ENCODE measurements at places on chromosomes 11 and 22.

DNA sequence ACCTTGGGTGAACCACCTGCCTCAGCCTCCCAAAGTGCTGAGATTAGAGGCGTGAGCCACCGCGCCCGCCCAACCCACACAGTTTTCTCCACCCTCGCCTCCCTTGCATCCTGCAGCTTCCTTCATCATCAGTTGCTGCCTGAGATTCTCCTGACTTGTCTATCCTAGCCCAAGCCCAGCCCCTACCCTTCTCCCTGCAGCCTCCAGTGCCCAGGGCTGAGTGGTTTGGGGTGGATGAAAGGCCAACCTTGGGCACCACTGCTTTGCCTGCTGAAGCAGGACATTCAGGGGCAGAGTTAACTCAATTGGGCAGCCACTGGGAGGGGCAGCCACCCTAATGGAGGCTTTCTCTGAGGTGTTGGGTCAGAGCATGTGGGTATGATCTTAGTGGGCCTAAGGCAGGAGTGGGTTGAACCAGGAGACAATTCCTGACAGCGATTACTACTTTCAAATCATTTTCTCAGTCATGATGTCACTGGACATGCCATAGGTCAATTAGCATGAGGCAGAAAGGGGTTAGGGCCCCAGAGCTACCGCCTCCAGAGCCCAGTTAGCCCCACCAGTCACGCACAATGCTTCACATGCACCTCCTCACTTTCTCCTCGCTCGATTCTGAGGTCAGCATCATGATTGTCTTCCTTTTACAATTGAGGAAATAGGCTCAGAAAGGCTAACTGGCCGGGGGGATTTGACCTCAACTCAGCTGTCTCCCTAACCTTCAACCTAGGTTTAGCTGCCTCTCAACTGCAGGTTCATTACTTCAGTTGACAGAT lies 1.0 kb upstream of the FKBP2 start:
- DNase-seq = no peak

GRCh38 chr11:8963569-8964323 lies 496 bp downstream of the TMEM9B start:
- peak; percentile 76 for DNase-seq

DNA sequence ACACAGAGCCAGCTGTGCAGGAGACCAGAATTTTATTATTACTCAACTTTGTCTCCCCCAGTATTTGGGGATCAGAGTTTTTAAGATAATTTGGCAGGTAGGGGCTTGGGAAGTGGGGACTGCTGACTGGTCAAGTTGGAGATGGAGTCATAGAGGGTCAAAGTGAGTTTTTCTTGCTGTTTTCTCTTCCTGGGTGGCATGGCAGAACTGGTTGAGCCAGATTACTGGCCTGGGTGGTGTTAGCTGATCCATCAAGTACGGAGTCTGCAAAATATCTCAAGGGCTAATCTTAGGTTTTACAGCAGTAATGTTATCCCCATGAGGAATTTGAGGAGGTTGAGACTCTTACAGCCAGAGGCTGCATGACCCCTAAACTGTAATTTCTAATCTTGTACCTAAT lies 153.5 kb downstream of the OR4C45 start:
- DNase-seq = no peak

DNA sequence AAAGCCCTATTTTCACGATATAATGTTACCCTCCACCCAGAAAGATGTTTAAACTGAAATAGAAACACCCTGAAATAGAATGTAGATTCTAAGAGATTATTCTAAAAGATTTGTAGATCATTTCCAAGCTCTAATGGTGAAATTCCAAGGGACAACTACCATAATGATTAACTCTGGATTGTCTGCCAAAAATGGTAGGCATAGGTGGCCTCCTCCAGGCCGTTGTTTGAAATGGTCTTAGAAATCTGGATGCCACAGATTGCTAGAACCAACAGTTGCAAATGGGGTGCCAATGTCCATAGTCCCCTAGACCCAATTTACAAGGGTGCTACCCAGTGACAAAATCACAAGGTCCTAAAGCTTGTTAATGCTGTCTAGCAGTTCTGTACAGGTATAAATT lies 6.7 kb upstream of the SLC6A5 start:
- DNase-seq = no peak

GRCh38 chr11:20227631-20228030 lies 67.4 kb upstream of the DBX1 start:
- DNase-seq = no peak

DNA sequence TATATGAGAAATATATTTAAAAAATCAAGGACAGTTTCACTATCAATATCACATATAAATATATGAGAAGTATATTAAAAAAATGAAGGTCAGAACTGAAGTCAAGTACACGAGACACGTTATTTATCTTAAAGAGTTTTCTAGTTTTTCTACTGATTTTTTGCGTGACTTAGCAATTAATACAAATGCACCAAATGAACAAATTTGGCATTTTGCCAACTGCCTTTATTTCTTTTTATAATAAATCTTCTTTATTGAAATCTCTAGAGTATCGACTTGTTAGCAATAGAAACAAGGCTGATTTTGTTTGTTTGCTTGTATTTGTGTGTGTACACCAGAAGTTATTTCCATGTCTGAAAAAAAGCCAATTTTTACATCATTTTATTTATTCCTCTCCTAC lies 1684.7 kb upstream of the RAG2 start:
- no peak for DNase-seq

- peak; percentile 81 for DNase-seq
Observed at GRCh38 chr22:24155627-24156140, 25.6 kb upstream of the SUSD2 start.

DNA sequence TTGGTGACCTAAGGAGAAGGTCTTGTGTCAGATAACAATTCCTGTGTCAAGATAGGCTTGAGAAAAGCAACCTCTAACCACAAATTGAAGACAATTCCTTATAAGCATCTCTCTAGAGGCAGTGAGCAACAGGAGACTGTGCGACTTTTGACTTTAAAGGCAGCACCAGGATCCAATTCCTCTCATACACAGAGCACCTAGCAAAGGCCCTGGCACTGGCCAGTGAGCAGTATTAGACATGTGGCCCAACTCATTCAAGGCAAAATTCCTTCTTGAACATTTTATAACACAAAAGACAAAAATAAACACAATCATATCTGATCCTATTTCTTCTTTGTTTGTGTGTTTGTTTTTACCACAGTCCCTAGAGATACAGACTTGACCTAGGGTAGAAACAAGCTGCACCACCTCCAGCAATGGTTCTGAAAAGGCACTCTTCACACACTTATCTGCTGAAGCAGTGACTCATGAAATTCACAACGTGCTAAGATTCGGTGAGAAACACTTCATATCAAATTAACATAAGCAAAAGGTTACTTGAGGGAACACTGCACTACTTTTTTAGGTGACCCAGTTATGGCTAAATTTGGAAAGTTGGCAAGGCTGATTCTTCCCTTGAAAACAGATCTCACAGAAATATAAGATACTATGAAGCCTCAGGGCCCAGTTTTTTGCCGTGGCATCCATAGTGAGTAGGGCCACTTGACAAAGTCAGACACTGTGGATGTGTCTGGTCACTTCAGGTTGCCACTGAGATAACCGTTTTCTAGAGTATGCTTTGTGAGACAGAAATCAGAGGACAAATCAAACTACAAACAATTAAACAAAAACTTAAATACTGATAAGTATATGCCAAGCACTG lies 1018.9 kb downstream of the DLG2 start:
- DNase-seq = no peak

DNA sequence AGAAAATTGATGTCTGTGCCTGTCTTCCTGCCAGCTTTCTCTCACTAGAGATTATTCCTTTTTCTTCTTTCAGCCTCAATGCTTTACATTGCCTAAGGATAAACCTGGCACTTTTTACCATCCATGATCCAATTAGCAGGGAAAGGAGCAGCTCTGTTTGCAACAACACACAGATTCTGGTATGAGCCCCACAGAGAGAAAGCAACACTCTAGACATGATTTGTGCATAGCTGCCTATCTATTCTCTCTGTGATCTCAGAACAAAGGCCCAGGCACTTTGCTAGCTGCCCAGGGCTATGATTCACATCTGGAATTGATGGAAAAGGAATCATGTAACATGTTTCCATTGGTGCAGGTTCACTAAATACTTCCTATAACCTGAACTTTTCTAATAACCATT lies 685.0 kb downstream of the ETS1 start:
- no peak for DNase-seq

GRCh38 chr11:23540101-23540561 lies 679.9 kb upstream of the CCDC179 start:
- DNase-seq = peak; percentile 28

GRCh38 chr11:120027546-120028180 lies 110.2 kb downstream of the TRIM29 start:
- DNase-seq = no peak

- DNase-seq = no peak
Observed at GRCh38 chr11:841981-842369, 354 bp downstream of the POLR2L start.

DNA sequence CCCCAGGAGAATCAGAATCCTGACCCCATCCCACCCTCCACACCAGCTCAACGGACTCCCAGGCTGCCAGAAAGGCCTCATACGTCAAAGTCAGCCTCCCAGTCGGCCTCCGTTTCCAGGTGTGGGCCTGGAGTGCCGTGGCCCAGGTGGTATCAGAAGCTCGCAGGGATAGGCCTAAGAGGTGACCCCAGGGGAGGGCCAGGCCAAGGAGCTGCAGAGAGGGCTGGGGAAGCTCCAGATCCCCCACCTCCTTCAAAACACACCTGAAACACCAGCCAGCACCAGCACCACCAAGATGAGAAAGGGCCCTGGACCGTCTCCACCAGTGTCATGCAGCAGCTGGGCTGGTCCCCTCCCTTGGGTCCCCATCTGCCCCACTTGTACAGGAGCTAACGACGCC lies 20.3 kb downstream of the ASCL2 start:
- DNase-seq = no peak

GRCh38 chr11:117627259-117627658 lies 169.8 kb downstream of the DSCAML1 start:
- DNase-seq = no peak

- DNase-seq = no peak
Observed at GRCh38 chr22:23219822-23220484, 39.6 kb downstream of the BCR start.

GRCh38 chr11:47111318-47111804 lies 65.3 kb downstream of the ARFGAP2 start:
- no peak for DNase-seq

- DNase-seq = no peak
Observed at GRCh38 chr22:35777335-35777975, 59.8 kb downstream of the APOL5 start.

- DNase-seq = no peak
Observed at GRCh38 chr22:32573991-32574390, 99.4 kb downstream of the FBXO7 start.

GRCh38 chr11:94938095-94939055 lies 35.0 kb downstream of the CWC15 start:
- no peak for DNase-seq

DNA sequence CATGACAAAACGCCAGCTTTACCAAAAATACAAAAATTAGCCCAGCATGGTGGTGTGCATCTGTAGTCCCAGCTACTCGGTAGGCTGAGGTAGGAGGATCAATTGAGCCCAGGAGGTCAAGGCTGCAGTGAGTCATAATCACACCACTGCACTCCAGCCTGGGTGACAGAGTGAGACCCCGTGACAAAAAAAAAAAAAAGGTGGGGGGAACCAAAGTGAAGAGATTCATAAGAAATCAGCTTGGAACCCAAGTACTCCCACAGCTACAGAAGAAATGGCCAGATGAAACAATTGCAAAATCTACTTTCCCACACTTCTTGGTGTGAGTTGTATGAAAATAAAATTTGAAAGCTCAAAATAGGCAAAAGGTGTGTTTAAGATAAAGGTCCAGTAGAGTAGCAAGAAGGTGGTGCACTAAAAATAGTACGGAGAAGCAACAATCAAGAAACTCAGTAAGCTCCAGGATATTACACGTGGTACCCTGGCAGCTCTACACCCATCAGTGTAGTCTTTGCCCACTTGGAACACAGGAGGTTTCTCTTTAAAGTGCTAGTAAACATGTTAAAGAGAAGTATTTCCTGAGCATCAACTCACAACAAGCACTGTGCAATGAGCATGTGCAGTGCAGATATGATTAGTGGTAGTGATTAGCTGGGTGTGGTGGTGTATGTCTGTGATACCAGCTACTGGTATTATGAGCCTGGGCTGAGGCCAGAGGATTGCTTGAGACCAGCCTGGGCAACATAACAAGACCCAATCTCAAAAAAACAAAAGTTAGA lies 5.3 kb downstream of the HARBI1 start:
- no peak for DNase-seq

GRCh38 chr22:48754611-48755058 lies 1073.0 kb downstream of the BRD1 start:
- DNase-seq = no peak

- no peak for DNase-seq
Observed at GRCh38 chr22:50671641-50672040, 982 bp upstream of the SHANK3 start.

- DNase-seq = peak; percentile 79
Observed at GRCh38 chr11:66956689-66957290, 1.4 kb downstream of the PC start.

DNA sequence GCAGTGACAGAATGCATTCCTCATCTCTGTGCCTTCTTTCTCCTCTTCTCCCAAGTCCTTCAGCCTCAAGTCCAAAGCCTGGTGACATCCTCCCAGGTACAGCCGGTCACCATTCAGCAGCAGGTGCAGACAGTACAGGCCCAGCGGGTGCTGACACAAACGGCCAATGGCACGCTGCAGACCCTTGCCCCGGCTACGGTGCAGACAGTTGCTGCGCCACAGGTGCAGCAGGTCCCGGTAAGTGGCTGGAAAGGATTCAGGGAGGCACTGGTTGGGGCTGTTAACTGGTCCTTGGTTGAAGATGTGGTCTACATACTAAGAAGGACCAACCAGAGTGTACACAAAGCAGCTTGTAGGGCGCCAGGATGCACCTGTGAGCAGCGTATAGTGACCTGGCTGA lies 35.7 kb downstream of the SREBF2 start:
- DNase-seq = no peak

DNA sequence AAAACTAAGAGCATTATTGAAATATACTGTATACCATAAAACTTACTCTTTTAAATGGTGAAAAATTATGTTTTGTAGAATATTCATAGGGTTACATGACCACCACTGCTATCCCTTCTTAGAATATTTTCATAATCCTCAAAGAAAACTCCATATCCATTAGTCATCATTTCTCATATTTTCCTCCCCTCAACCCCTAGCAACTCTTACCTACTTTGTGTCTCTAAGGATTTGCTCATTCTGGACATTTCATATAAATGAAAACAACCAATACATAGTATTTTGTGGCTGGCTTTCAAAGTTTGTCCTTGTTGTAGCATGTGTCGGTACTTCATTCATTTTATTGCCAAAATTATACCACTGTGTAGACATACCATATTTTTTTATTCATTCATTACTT lies 863.8 kb downstream of the KCNA4 start:
- DNase-seq = no peak
